ENCODE measurements at places on chromosomes 7 and 10. TPM values are rescaled to one million over a fixed set of nuclear protein-coding genes. Genes with fewer than 3 reads are reported as not detected.

The TUBB8 gene
- not detected for total RNA-seq

The UPK3BL1 gene
- total RNA-seq, result 35.9 TPM

The CTAGE4 gene
- total RNA-seq, result 5.9 TPM

The IFIT2 gene
- total RNA-seq, result 18.2 TPM

The INHBA gene
- total RNA-seq, result 0.60 TPM

The RHOBTB1 gene
- 24.8 TPM for total RNA-seq

The GDF2 gene
- not detected for total RNA-seq

The CDC14C gene
- total RNA-seq, result not detected

The CCL24 gene
- 95.9 TPM for total RNA-seq

The SYT15 gene
- 5.1 TPM for total RNA-seq

DNA sequence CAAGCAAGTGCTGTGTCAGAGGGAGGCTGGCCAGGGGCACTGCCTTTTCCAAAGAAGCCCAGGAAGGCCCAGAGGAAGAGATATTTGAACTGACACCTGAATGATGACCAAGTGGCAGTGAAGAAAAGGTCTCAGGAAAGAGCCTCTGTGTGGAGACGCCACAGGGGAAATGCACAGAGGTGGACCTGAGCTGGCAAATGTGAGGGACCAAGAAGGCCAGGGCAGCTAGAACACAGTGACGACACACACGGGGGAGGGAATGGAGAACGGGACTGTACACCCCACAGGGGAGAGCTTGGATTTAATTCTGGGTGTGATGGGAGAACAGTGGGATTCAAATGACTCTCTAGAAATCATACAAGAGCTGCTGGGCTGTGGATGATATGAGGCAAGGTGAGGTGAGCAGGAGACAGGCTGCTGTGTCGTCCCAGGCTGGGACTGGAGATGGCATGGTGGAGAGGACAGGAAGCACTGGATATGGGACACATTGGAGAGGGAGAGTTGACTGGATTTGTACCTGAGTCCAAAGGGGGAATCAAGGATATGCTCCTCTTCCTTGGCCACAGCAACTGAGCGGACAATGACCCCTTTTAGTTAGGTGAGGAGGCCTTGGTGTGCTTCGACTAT, 84.2 kb upstream of the DDC start:
- no peak for DNase-seq

DNA sequence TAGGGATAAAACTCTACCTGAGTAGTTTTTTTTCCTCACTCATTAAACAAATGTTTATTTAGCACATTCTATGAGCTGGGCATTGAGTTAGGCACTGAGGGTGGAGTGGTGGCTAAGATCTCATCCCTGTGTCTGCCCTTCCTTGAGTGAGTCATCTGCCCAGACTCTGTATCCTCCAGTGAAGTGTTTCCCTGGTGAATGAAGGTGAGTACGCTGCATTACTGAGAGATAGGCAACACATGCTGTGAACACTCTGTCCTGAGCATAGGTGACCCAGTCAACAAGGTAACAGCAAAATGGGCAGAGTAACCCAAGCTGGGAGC, 5.8 kb downstream of the PITX3 start:
- no peak for DNase-seq

- no peak for DNase-seq
Observed at GRCh38 chr10:48468130-48468790, 136.6 kb downstream of the ARHGAP22 start.

- DNase-seq, result no peak
Observed at GRCh38 chr7:158885624-158886023, 29.3 kb downstream of the DYNC2I1 start.

DNA sequence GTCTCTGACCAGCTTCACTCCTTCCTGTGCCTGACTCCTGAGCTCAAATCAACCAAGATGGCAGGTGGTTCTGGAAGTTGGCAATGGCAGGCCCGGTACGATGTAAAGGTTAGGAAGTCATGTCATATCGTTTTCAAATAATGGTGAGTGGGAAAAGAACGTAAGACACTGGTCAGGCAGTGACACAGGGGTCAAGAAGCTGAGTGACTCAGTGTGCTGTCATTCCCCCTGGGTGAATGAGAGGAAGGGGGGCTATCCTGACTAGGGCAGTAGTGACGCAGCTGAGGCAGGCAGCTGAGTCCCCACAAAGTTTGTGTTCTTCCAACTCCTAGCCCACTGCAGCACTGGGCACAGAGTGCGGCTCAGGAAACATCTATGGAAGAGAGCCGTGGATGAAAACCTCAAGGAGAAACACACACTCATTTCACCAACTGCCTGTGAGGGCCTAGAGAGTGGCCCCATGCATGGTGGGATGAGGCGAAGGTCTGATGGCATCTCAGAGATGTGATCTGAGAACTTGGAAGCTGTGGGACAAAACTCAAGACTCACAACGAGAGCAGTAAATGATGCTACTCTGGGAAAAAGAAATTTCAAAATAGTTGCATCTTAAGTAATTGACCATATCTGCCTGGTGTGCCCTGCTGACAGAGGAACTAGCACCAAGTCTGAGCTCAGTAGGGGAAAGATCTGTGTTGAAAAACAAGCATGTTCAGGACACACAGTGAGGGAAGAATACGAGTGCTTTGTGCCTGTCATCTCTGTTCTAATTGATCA, 23.2 kb downstream of the CREB3L2 start:
- DNase-seq, result no peak

DNA sequence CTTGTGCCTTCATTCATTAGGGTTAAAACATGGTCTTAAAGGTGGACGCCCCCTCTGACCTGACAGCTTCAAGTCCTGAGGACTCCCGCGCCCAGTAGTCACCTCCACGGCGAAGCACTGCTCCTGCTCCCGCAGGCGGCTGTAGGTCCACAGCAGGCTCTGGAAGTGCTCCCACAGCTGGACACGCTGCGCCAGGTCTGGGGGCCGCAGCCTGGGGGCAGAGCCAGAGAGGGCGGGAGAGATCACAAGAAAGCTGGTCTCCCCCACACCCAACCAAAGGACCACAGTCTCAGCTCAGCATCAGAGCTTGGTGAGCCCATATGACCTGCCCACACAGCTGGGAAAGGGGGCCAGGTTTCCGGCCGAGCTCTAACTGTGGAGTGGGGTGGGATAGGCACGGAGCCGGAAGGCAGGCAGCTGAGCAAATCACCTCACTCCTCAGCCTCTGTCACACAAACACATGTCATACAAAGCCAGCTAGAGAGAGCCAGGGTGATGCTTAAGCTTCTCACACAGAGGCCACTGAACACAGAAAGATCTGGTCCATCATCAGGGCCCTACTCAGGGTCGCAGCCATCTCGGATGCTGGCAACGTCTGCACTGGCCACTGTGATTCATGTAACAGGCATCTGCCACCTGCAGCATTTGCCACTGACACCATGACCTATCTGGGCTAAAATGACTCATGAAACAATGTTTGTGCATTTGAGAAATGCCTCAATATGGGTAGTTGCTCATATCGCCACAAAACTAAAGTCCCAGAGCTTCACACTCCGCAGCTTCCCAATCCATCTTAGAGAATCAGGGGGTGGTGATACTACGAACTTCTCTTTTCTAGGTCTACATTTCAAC, 12.6 kb downstream of the HPS1 start:
- DNase-seq, result no peak

DNA sequence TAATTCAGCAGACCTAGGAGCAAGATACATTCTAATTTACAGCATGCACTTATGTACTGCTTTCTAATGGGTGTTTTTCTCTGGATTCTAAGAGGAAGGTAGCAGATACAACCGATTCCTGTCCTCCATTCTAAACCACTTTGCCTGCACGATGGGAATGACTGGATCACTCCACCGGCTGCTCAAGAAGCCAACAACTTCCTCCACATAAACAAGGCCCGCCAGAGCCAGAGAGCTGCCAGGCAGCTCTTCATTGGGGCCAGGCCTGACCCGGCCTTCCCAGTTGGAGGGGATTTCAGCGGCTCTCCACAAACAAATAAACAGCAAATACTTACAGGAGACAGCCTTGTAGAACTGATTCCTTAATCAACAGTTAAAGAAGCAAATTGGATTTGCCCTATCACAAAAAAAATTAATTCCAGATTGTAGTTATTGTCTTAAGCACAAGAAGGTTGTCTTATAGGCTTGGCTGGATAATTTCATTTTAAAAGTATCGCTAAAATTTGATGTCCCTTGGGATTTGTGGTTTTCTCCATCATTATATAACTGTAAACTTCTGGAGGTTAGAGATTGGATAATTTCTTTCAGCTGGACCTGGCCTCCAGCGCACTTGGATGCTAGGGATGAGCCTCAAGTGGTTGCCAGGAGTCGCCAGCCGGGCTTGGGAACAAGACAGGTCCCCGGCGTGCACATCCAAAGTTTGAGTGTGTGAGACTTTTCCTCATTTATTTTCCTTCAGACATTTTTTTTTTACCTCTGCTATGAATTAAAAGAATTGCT, 20.9 kb downstream of the EBF3 start:
- DNase-seq, result peak; percentile 64

GRCh38 chr10:76106611-76107010, 675.2 kb downstream of the LRMDA start:
- no peak for DNase-seq

- DNase-seq, result no peak
Observed at GRCh38 chr7:36937754-36938563, 213.7 kb upstream of the AOAH start.

GRCh38 chr10:130636313-130636930, 500.2 kb downstream of the GLRX3 start:
- no peak for DNase-seq

DNA sequence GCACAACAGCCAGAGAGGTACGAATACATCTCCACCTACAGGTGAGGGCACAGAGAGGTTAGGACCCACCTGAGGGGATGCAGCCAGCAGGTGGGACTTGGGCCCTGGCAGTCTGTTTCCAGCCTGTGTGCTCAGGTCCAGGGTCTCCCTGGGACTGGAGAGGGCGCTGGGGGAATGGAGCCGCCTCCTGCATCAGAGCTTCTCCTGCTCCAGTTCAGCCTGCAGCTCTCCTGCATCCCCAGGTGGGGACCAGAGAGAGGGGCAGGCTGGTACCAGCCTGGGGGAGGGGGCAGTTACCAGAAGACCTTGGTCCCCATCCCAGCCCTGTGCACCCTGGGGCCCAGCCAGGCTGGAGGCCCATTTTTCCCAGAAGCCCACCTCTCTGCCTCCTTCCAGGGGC, 80.7 kb downstream of the LHPP start:
- DNase-seq, result no peak

DNA sequence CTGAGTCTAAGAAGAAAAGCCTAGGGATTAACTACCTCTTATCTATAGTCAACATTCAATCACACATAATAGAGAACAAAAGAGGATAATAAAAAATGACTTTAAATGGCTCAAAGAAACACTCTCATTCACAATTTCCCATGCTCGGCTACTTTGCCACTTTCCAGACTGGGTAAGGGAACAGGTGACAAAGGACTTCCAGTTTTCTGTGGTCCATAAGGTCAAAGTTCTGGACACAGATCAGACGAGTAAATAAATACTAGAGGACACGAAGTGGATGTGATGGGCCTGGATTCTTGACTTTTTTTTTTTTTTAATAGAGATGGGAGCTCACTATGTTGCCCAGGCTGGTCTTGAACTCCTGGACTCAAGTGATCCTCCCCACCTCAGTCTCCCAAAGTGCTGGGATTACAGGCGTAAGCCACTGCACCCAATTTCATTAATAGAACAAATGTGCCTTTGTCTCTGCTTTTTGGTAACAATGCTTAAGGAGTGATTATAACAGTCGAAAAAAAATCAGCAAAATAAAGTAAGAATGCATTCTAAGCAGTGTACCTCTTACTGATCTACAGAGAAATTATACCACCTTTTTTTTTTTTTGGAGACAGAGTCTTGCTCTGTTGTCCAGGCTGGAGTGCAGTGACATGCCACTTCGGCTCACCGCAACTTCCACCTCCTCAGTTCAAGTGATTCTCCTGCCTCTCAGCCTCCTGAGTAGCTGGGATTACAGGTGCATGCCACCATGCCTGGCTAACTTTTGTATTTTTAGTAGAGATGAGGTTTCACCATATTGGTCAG, 70.6 kb downstream of the WAPL start:
- DNase-seq, result no peak

- DNase-seq, result peak; percentile 56
Observed at GRCh38 chr7:1291357-1291689, 58.7 kb downstream of the UNCX start.

- DNase-seq, result no peak
Observed at GRCh38 chr7:133491846-133492652, 239.2 kb downstream of the EXOC4 start.

DNA sequence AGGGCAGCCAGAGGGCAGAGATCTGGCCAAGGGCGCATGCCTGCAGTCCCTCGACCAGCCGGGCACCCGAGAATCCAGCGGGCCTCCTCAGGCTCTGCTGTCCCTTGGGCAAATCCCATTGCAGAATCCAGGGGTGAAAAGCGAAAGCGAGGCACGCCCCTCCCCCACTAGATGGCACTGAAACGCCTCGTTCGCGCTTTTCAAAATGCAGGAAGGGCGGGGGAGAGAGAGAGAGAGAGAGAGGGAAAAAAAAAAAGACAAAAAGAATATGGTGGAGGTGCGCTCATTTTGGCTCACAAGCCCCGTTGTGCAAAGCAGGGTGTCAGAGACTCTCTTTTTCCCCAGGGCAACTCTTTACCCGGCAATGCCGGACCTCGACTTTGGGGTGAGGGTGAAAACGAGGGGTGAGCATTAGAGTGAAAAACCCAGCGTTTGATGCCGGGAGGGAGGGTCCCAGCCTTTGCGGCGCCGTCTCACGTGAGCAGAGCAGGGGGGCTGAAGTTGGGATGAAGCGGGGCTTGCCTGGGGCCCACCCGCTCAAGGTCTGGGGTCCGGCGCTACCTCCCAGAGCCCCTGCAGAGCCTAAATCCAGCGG, 2.5 kb upstream of the TMEM178B start:
- no peak for DNase-seq

DNA sequence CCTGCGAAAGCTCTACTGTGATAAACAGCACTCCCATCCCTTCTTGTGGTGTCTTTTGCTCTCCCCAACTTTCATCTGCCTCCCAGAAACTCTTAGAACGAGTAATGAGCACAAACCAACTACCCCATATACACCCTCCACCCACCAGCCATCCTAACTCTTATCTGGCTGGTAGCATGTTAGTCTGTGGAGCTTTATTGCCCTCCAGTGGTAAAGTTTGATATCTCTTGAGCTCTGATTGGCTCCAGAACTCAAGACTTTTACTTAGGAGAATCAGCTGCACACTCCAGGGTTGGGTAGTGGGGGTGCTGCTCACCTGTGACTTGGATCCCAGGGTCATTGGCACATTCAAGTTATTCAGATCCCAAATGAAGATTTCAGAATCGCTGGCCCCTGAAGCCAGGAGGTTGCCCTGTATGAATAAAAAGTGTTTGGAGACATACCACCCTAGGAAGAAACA, 10.9 kb downstream of the SEC31B start:
- no peak for DNase-seq

GRCh38 chr10:72274730-72275350, 1.1 kb downstream of the DDIT4 start:
- DNase-seq, result peak; percentile 94

- no peak for DNase-seq
Observed at GRCh38 chr7:111558991-111559390, 3.3 kb downstream of the IMMP2L start.

DNA sequence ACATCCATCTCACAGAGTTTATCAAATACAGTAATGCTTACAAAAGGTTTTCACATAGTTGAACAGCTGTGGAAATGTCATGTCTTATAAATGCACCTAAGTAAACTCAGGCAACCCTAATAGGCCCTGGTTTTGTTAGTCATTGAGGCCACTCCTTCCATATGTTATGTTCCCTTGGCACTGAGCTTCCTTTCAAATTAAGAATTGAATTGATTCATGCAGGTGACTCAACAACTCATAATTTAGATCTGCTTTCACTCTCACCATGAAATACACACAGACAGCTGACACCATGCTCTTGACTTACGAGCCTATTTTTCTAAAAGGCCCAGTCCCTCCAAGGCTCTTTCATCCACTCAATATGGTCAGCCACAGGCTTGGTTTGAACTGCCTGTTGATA, 476.9 kb downstream of the KCNMA1 start:
- no peak for DNase-seq

- no peak for DNase-seq
Observed at GRCh38 chr7:45881759-45882464, 6.4 kb upstream of the IGFBP1 start.
